ENCODE measurements at places on chromosomes 2 and 18.

DNA sequence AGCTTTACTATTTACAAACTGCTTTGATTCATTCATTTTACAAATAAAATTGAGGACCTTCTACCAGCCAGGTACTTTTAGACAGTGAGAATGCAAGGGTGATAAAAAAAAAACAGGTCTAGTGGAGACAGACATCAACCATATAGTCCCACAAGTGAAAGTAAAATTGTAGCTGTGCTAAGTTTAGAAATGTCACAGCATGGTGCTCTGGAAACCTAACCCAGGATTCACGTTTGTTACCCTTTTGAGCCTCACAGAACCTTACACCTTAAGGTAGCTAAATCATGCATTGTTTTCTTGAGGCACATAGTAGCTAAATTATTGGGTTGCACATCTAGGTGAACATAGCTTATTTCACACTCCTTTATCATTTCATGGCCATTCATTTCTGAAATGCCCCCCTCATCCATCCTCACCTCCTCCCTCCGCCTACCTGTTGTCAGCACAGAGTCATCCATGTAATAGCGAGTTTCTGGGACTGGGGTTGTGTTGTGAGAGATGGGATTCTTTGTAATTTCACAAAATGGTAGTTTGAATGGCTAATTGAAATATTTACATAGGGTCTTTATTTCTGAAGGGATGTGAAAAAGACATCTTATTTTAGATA, 7.1 kb downstream of the MTA3 start:
- DNase-seq = no peak

DNA sequence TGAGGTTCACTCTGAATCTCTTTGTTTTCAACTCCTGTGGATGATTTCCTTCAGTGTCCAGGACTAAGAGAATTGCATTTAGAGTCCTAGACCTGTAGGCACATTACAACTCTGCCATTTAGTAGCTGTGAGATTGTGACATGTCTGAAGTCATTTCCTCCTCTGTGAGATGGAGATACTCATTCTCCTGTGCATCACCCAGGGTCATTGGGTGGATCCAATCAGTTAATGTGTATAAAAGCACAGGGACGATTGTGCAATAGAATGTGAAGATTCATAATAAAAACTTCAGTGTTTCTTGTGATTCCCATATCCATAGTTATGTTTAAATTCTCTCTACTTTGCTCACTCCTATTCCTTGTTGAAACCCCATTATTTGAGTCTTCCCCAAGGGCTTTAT, 113.6 kb downstream of the DIS3L2 start:
- DNase-seq = peak; percentile 44

DNA sequence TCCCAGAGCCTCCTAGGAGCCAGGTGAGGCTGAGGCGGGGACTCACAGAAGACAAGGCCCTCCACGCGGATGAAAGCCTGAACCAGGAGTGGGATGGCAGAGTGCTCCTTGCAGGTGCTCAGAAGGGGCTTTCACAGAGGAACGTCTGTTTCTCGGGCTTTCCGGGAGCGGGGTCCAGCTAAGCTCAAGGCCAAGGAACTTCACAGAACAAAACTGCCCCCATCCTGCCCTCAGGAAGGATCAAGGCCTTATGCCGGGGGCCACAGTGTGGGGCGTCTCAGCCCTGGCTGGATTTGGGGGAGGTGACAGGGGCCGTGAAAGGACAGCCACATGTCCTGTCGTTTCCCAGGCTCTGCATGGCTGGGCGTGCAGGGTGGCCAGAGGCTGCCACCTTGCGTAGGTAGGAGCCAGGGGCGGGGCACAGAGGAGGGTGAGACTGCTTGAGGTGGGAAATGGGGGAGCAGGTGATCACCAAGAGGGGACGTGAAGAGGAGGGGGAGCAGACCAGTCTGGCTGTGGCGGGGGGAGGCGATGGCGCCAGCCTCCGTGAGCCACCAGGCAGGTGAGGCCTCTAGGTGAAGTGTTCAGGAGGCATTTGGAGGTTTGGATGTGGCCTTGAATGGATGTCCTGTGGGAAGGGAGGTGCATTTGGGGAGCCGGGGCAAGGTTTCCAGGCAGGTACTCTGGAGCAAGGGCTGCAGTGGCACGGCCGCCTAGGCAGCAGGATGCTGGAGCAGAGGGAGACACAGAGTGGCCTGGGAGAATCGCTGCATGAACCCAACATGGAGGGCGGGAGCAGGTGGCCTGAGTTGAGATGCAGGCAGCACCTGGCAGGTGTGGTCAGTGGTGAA, 79.1 kb downstream of the TWIST2 start:
- DNase-seq = no peak

- DNase-seq = no peak
Measured at GRCh38 chr2:118565301-118565700, 282.1 kb downstream of the EN1 start.
